ENCODE measurements at places on chromosomes 5 and 9.

- no peak for DNase-seq
These were observed 275.2 kb downstream of the AOPEP start for GRCh38 chr9:95001720-95002119.

- DNase-seq, result no peak
These were observed 106.1 kb upstream of the SLC44A1 start for GRCh38 chr9:105138306-105138801.

DNA sequence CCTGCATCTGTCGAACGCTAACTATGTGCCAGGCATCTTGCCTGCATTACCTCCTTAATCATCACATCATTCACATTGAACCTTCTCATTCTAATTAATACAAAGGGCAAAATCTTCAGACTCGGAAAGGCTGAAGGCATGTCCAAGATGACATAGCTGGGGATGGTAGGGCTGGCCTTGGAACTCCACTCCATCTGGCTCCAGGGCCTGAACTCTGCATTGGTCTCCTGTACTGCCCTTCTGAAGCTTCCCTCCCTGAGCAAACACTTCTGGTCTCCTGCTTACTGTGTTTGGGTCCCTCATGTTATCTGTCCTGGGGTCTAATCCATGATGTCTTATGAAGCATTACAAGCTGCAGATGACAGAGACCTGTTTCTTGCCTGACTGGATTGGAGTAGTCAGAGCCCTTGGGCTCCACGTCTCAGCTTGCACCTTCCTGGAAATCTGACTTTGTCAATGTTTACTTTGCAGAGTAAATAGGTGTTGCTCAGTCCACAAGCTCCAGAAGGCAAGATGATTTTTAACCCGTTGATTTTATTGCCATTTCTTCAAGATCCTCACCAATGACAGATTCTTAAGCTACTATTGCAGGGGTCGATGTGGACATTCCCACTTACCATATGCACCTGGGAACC lies 106.1 kb downstream of the GALNT10 start:
- no peak for DNase-seq

GRCh38 chr9:134152022-134152448 lies 12.3 kb downstream of the RNU6ATAC start:
- no peak for DNase-seq

DNA sequence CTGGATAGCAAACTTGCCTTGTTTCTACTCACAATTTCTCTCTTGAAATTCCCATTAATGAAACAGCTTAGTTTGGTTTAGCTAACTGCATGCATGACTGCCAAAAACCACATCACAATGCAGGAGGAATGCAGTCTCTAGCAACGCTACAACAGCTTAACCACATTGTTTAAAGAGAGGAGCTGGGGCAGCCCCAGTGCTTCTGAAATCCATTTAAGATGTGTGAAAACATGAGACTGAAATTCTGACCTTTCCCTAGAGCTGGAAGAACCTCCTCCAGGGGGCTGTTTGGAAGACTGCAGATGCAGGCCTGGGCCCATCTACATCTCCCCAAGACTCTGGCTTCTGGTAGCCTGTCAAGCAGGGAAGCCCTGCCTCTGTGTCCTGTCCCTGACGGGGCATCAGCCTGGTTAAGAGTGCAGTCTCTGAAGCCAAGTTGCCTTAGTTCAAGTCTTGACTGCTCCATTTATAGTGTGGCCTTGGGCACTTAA lies 157.1 kb downstream of the ZNF462 start:
- DNase-seq, result no peak

DNA sequence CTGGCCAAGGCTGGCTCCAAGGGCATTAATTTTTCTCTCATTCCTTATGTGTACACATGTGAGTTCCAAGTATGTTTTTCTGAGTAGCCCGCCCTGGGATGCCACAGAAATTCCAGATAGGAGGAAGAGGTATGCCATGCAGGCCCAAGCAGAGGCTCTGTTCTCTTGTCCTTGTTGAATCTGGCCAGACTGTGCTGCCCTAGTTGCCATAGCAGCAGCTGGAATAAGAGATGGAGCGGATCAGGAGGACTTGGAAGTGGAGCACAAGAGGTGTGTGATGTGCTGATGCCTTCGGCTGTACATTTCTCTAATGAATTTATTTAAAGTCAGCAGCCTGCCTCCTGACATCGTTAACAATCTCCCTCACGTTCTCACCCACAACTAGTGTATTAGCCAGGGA lies 235.6 kb upstream of the RPS23 start:
- no peak for DNase-seq

GRCh38 chr5:143771189-143771588 lies 40.8 kb upstream of the HMHB1 start:
- DNase-seq, result no peak

DNA sequence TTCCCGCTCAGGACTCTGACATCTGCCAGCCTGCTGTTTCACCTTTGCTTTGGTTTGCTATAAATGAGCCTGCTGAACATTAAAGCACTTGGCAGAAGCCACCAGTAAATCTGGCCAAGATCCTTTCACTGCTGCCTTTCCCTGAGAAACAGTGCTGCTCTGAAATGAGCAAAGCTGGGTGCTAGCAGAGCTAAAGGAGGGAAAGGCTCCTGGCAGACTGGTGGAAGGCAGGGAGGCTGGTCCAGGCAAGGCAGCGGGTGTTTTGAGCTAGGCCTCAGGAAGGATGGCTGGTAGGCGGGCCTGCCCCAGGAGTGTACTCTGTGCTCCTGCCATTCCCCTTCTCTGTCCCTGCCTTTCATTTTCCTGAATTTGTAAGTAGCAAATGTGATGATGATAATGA lies 52.5 kb upstream of the PTGS1 start:
- DNase-seq, result no peak

DNA sequence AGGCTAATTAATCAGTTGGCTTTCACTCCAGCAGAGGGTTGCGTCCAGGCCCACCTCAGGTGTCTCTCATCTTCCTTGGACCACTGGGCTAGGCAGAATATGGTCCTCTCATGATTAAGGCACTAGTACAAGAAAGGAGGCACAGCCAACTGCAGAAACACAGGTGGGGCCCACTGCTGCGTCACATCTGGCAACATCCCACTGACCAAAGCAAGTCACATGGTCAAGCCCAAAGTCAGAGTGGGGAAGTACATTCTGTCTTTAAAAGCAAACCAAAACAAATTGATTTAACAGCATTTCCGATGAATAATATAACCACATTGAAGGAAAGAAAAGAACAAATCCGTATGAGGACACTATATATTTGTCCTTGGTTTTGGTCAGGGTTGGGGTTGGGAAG lies 28.0 kb upstream of the UBTD2 start:
- no peak for DNase-seq

GRCh38 chr9:33676746-33677505 lies 118.4 kb upstream of the PRSS3 start:
- no peak for DNase-seq

DNA sequence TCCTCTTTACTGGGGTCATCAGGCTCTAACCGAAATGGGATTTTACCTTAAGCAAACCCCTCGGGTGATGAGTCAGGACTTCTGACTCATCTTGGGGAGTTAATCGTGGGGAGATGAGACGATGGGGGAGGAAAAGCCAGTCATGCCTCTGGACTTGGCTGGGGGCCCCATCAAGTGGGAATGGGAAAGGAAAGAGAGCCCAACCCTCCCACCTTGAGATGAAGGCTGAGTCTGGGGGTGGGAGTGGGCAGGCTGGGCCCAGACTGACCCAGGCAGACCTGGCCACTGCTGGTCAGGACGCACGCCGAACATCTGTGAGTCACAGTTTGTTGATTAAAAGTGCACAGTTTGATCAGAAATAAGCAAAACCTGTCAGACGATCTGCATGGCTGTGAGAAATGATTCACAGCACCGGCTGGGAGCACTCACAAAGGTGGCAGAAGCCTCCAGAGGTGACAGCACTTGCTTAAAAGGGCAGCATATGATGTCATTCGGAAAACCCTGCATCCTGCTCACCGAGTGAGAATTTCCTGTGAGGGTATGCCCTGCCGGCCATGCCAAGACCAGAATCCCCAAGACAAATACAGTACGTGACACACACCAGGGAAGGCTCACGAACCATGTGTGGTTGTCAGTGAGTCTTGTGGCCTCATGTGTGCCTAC lies 50.0 kb upstream of the SLC25A51 start:
- no peak for DNase-seq

DNA sequence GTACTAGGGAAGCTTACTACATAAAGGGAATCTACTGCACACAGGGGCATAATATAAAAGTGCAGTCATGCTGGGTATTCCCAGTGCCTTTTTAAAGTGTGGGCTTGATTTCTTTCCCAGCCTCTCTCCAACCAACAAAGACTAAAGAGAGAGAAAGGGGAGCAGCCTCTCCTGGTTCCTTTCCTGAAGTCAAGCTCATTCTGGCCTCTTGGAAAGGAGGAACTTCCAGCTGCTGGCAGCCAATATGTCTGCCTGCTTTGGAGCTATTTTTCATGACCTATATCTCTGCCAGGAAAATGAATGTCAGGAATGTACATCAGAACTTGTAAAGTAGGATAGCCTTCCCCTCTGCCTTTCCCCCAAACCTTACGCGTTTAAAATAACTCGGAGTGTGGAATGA lies 57.1 kb downstream of the RAB3C start:
- no peak for DNase-seq

DNA sequence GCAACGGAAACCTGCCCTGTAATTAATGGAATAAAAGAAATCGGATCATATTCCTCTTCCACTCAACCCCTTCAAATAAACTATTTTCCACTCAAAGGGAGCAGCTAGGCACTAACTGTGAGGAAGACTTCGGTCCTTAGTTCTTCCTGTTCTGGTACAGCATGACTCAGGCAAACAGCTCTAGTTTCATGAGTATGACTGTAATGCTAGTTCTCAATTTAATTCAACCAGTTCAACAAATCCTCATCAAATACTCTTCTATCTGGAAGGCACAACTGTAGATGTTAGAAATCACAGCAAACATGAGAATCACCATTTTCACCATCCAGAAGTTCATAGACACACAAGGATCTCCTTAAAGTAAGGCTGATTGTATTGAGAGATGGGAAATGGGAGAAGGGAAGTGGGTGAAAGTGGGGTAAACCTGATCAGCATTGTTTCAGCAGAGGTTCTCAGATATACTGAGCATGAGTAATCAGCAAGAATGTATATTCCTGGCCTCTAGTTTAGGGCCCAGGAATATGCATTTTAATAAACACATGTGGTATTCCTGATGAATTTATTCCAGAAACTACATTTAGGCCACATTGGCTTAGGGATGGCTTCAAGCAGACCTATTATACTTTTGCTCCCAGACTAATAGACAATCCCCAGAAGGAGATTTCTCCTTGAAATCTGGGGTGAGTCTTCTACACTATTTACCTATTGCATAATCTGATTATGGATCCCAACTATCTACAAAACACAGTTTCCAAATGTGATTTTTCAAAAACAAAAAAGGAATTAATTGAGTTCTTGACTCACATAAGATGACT lies 141.1 kb upstream of the SLC12A2 start:
- DNase-seq, result no peak

DNA sequence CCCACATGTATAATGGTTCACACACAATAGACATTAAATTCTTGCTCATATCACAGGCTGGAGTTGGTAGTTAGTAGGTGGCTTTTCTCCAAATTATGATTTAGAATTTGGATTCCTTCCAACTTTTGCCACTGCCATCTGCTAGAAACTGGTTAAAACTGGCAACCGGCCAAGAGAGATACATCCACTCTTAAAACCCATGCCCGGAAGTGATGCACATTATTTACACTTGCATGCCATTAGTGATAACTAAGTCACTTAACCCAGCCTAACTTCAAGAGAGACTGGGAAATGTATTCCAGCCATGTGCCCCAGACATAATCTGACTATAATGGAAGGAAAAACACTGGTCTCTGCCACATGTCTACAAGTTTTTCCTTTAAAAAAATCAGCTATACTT lies 395.7 kb upstream of the SEMA6A start:
- no peak for DNase-seq

GRCh38 chr9:26548781-26549290 lies 343.8 kb downstream of the CAAP1 start:
- no peak for DNase-seq

GRCh38 chr5:65290677-65291076 lies 191.0 kb downstream of the ADAMTS6 start:
- no peak for DNase-seq
